Activated T-helper 2 cell treated with anti-CD3 and anti-CD28 coated beads, Interferon-gamma antibody, Interleukin-2, Interleukin-4, amounts not matched to agents 10 μg/mL and 5 μg/mL and 100 μg/mL, durations not matched to agents 14 hours and 24 hours and 36 hours (primary cell): ENCODE measurements at places on chromosomes 6 and 20.

DNA sequence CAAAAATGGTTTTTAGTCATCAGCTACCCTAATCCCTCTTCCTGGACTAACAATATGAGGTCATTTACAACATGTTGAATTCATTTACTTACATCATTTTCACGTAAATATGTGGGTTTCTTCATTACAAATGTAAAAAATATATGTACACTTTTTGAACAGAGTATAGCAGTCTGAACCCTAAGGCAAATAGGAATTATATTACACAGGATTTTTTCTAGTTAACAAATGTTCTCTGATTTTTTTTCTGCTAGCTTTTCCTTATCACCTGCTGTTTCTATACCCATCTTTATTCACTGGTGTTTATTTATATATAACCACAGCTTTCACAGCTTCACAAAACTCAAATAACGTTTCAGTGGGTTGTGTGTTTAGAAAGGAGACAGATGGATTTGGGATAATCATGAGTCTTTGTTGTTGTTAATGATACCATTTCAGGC lies 21.0 kb upstream of the CD2AP start:
- H3K27me3 ChIP-seq, result peaks cover 2% of the 10 kb centered on the region
- no peak overlapping the region for H3K27ac ChIP-seq
- no peaks in the 10 kb centered on the region for H3K36me3 ChIP-seq
- no peak overlapping the region for H3K4me3 ChIP-seq

DNA sequence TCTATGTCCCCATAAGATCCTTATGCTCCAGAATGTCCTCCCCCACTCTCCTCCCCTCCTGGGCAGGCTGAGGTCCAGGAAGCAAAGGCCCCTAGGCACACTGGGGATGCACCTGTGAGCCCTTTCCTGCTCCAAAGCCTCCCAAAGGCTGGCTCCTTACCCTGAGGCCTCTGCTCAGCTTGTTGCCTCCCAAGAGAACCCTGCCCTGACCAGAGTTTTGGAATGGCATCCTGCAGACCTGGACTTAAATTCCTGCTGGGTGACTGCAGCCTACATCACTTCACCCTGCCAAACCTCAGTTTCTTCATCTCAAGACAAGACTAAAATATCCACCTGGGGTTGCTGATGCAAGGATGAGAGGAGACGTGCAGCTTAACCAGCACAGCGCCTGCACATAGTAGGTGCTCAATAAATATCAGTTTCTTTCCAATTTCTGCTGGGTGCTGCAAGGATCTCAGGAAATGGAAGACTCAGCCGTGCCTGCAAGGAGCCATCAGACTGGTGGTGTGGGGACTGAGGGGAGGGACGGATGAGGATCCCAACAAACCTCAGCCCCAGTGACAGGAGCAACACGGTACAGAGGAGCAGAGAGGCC lies 2.1 kb upstream of the LBP start:
- no peak for DNase-seq
- H3K4me1 ChIP-seq, result no peaks in the 10 kb centered on the region
- H3K4me3 ChIP-seq, result no peak overlapping the region
- H3K27me3 ChIP-seq, result no peaks in the 10 kb centered on the region
- H3K36me3 ChIP-seq, result no peaks in the 10 kb centered on the region

- H3K36me3 ChIP-seq, result no peaks in the 10 kb centered on the region
- H3K27ac ChIP-seq, result no peak overlapping the region
- no peak overlapping the region for H3K4me3 ChIP-seq
- DNase-seq, result no peak
Measured at GRCh38 chr6:65671922-65672321, 35.1 kb downstream of the EYS start.

GRCh38 chr20:17281478-17281877 lies 54.6 kb downstream of the PCSK2 start:
- no peak for DNase-seq
- no peaks in the 10 kb centered on the region for H3K36me3 ChIP-seq
- H3K4me1 ChIP-seq, result no peaks in the 10 kb centered on the region
- H3K27ac ChIP-seq, result no peak overlapping the region
- no peaks in the 10 kb centered on the region for H3K27me3 ChIP-seq

DNA sequence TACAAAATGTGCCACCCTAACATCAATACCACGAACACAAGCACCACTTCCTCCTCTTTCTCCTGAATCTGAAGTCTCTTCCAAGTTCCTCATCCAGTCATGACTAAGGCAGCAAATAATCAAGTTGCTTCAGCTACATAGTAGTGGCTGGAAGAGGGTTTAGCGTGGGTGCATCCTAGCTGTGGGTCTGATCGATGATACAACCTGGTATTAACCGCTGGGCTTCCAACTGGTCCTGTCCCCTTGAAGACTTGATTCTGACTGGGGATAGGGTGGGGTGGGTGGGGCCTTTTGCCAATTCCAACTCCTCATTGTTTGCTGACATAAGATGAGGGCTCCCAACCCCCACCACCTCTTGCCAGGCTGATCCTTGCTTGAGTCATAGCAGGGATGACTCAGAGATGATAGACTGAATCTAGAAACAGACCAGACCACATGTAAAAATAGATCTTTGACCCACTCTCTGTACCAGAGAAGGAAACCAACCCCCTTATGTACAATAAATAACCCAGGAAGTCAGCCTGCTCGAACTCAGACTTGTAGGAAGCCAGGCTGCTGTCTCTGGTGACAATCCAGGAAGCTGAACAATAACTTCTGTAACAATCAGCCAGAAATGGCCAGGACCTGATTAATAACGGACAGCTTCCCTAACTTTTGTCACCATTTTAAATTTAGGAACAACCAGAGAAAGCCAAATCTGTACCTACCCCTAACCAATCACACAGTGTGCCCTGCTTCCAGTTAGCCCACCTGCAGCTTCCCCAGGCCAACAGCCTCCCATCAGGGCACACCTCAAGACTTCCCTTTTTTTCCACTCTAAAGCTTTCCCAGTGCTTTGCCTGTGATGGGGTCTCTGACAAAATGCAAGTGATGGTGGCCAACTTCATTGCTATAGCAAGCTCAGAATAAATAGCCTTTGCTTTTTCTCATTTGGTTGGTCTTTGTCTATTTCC lies 68.9 kb upstream of the FAM184A start:
- peak overlapping the region; percentile 79 for H3K27ac ChIP-seq
- H3K27me3 ChIP-seq, result no peaks in the 10 kb centered on the region
- no peak overlapping the region for H3K4me3 ChIP-seq

GRCh38 chr6:109255946-109256640 lies 126.2 kb downstream of the CD164 start:
- no peak overlapping the region for H3K4me3 ChIP-seq
- no peak for DNase-seq
- H3K27ac ChIP-seq, result no peak overlapping the region
- no peaks in the 10 kb centered on the region for H3K4me1 ChIP-seq

DNA sequence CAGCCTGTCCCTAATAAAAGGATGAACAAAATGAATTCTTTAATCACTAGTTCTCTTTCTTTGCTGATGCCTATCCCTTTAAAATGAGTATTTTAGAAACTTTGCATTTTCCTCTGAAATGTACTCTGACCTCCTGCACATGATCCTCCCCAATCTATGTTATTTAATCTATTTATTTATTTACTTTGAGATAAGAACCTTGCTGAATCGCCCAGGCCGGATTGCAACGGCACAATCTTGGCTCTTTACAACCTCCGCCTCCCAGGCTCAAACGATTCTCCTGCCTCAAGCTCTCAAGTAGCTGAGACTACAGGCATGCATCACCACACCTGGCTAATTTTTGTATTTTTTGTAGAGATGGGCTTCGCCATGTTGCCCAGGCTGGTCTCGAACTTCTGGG lies 27.9 kb downstream of the ADTRP start:
- DNase-seq, result no peak
- H3K4me3 ChIP-seq, result no peak overlapping the region
- peaks cover 2% of the 10 kb centered on the region for H3K27me3 ChIP-seq
- no peaks in the 10 kb centered on the region for H3K36me3 ChIP-seq
- H3K27ac ChIP-seq, result no peak overlapping the region

GRCh38 chr6:146883640-146884531 lies 285.1 kb downstream of the ADGB start:
- no peaks in the 10 kb centered on the region for H3K36me3 ChIP-seq
- H3K27me3 ChIP-seq, result no peaks in the 10 kb centered on the region
- DNase-seq, result no peak
- no peak overlapping the region for H3K27ac ChIP-seq
- no peaks in the 10 kb centered on the region for H3K4me1 ChIP-seq

- H3K36me3 ChIP-seq, result no peaks in the 10 kb centered on the region
- H3K27me3 ChIP-seq, result no peaks in the 10 kb centered on the region
- H3K4me3 ChIP-seq, result no peak overlapping the region
- H3K27ac ChIP-seq, result no peak overlapping the region
Measured at GRCh38 chr6:123854201-123854600, 50.5 kb downstream of the NKAIN2 start.

- H3K4me3 ChIP-seq, result no peak overlapping the region
- DNase-seq, result no peak
- peaks cover 21% of the 10 kb centered on the region for H3K36me3 ChIP-seq
- no peaks in the 10 kb centered on the region for H3K27me3 ChIP-seq
- no peak overlapping the region for H3K27ac ChIP-seq
- H3K4me1 ChIP-seq, result peaks cover 28% of the 10 kb centered on the region
Measured at GRCh38 chr6:45567879-45568278, 190.1 kb upstream of the SUPT3H start.

DNA sequence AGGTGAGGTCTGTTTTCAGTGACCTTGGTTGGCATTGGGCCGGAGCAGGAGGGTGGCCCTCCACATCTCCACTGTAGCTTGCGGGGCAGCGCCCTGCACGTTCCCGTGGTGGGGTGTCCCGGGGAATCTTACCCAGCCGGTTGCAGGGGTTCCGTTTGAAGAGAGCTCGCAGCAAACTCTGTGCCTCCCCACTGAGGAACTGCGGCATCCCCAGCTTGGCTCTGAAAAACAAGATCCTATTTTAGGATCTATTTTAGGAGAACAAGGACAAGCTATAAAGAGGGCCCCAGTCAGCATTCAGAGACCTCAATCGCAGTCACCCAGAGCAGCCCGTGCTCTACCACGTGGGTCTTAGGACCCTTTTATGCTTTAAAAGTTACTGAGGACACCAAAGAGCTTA lies 97.8 kb downstream of the RAMACL start:
- no peaks in the 10 kb centered on the region for H3K27me3 ChIP-seq
- peaks cover 13% of the 10 kb centered on the region for H3K4me1 ChIP-seq
- peak overlapping the region; percentile 90 for H3K27ac ChIP-seq
- DNase-seq, result no peak

DNA sequence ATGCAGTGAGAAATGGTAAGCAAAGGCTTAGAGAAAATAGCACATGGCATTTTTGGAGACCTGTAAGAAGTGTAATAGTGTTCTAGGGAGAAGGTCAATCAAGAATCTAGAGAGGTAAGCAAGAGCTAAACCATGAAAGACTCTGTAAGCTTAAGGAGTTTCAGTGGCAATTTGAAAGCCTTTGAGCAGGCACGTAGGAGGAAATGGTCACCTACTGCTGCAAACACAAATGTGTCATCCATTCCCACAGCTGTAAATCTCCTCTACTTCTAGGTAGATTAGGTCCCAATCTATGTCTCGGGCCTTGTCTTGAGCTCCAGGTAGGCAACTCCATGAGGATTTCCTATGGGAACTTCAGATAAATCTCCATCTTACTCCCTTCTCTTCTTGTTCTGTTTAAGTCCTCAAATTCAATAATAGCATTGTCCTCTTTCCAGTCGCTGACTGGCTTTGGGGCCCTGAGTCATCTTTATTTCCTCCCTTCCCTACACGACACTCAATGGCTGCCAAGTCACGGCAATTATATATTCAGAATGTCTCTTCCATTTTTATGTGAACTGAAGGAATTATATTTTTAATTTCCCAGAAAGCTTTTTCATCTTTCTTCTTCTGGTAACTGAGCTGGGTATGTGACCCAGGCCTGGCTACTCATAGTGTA lies 24.2 kb upstream of the PAQR8 start:
- no peak overlapping the region for H3K4me3 ChIP-seq
- no peak for DNase-seq
- H3K27me3 ChIP-seq, result no peaks in the 10 kb centered on the region
- H3K4me1 ChIP-seq, result peaks cover 39% of the 10 kb centered on the region
- H3K27ac ChIP-seq, result peak overlapping the region; percentile 13
- no peaks in the 10 kb centered on the region for H3K36me3 ChIP-seq

DNA sequence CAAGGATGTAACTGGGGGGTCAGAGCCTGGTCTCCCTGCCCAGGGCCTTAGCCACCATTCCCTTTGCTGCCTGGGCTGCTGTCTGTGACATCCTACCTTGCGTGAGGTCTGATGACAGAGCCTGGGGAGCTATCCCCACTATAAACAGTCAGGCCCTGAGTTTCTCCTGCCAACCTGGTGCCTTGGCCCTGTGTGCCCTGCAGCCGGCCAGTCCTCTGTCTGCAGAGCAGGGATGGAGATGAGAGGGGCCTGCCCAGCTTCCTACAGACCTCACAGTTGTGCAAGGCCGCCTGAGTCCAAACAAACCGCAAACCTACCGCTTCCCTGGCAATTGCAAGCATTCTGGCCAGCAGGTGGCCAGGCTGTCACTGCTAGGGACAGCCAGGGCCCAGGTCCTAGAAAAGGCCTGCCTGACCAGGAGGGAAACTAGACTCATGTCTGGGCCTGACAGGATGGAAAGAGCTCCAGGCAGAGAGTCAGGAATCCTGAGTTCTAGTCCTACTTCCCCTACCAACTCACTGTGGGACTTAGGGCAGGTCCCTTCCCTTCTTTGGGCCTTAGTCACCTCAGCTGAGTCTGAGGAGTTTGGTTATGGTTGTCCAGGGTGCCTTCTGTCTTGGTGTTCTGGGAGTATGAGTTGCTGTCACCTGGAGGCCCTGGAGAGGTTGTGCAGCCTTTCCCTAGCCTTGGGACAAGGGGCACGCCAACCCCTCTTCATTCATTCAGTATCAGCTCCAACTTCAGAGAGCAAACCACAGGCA lies 86.2 kb downstream of the VEGFA start:
- H3K4me3 ChIP-seq, result no peak overlapping the region
- H3K36me3 ChIP-seq, result no peaks in the 10 kb centered on the region
- H3K27ac ChIP-seq, result no peak overlapping the region
- no peak for DNase-seq
